ENCODE measurements at places on chromosomes 7 and 10.
A peak's percentile ranks its signal among the peaks of the same experiment; 100 is the strongest.

DNA sequence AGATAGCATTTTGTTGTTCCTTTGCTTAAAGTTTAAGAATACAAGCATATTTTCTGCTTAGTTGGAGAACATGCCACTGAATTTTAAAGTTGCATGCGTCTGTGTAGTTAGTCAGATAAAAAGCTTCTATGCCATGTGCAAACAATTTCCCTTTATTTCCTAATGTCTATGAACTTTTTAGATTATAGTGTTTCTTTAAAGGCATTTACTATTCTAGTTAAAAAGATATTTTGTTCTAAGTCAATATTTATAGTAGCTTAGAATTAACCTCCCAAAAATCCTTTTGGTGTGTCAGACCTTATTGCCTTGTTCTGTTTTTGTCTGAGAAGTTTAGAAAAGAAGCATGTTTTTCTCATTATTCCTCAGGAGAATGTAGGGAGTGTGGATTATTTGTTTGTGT is 99.0 kb upstream of the GATA3 start:
- peak; percentile 9 for DNase-seq

DNA sequence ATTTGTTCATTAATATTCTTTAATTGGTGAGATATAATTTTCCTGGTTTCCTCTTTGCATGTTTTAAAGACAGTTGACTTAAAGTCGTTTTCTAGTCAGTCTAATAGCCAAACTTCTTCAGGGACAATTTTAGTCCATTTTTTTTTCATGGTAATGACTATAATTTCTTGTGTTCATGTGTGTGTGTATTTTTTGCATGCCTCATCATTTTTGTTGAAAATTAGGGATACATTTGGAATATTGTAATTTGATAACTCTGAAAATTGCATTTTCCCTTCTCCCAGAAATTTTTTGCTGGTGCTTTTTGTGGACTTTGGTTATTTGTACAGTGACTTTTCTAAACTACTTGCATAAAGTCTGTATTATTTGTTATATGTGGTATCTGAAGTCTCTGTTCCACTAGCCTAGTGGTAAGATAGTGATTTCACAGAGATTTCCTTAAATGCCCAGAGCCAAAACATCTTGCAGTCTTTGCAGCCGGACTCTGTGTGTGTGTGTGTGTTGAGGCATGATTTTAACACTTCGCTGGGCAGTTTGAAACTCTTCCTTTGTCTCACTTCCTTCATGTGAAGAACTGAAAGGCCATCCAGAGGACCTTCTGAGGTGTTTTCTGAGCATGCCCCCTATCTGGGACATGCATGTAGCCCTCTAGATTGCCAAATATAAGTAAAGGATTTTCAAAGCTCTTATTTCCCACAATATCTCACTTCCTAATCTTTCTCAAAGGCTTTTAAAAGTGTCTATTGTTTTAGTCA is 40.9 kb upstream of the ZNF365 start:
- DNase-seq = no peak

- peak; percentile 87 for DNase-seq
Observed at GRCh38 chr7:134886353-134887057, 99.8 kb upstream of the AGBL3 start.

- DNase-seq = peak; percentile 42
Observed at GRCh38 chr7:29328045-29328444, 133.5 kb downstream of the CHN2 start.

DNA sequence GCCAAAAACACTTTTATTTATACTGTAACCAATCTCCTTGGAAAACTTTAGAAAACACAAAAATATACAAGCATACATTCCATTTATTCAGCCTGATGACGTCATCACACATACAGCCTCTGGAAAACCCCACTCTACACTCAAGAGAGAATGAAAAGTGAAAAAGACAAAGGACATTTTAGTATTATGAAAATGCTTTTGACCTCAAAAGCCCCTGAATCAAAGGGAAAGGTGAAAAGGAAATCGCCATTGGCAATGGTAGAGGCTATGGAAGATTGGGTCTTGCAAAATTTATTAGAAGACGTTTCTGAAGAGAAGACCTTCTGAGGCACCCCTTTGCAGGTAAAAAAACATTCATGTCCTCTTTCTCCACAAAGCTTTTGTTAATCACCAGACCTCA is 82.9 kb upstream of the STRIP2 start:
- DNase-seq = no peak

DNA sequence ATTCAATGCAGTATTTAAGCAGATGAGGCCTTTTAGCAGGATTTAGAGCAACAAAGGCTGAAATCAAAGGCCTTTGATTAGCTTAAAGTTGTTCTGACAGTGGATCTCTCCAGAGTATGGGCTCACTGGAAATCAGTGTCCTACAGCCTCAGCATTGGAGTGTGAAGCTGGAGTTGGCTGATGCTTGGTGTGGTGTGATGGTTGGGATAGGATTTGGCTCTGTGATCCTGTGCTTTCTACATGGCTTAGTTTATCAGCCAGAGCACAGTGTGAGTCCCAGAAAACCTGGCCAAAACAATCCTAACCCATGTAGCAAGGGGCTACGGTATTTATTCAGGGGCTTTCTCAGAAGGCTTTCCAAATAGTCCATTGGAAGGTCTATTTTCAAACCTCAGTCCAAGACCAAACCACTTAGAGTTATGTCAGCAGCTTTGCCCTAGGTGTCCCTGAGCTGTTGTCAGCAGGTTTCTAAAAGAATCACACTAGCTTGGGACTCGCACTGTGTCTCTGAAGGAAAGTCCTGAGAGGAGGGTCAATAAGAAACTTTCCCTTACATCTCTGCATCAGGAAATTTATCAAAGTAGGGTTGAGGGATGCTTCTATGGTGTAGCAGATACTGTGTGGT is 65.4 kb upstream of the ANKRD1 start:
- no peak for DNase-seq

GRCh38 chr7:97733276-97734161 is 1.6 kb downstream of the TAC1 start:
- no peak for DNase-seq

GRCh38 chr10:13788320-13788600 is 201.5 kb downstream of the PRPF18 start:
- no peak for DNase-seq

DNA sequence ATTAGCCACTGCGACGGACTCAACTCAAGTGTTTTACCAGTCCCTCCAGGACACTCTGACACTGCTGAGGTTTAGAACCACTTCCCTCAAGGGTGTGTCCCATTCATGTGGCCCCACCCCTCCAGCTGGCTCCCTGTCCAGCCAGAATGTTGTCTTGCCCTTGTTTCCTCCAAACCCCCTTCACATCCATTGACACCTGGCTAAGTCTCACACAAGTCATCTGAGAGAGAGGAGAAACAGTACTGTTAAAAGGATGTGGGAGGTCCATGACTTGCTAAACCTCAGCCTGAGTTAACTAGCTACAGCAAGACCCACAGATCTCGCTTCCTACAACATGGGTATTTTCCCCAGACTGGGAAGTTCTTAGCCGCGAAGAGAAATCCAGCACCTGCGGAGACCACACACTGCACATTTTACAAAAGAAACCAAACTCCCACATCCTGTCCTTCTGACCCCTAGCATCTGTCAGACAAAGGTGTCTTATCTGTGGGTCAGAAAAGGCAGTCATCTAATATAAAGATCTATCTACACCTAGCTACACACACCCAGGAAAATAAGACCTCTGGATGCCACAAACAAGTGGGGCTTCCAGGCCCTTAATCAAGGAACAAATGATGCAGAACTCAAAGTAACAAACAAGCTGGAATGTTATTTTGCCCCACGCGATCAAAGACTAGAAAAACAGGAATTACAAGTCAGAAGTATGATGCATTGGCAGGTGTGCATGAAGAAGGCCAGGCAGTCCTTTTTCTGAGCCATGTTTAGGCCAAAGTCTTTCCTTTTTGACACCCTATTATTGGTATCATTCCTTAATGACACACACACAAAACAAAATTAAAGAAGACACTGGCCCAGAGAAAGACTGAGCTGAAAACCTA is 13.9 kb downstream of the OSBPL3 start:
- DNase-seq = peak; percentile 38

DNA sequence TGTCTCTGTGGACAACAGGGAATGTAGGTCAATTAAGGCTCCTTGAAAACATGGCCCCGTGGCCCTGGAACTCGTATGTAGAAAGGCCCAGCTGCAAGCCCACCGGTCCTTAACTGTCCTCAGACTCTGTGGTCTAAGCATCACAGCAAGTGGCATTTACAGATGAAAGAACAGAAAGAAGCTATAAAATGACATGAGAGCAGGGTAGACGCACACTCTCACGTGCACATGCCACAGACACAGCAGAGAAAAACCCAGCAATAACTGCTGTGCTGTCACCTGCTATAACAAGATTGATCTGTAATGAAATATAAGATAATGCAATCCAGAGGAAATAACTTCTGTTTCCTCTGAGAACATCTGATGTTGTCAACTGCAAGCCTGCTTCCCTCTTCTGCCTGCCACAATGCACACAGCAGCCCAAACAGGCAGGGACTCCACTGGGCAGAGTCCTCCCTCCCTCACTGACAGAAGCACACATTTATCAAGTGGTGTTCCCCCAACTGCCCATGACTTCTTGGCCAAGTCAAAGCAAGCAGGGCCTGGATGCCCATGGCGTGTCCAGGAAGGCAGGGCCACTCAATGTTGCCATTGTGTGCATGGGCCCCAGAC is 63.9 kb downstream of the GFRA1 start:
- DNase-seq = no peak

- DNase-seq = no peak
Observed at GRCh38 chr7:6547400-6547799, 3.9 kb downstream of the GRID2IP start.

- DNase-seq = no peak
Observed at GRCh38 chr7:141045126-141045841, 28.6 kb upstream of the TMEM178B start.

DNA sequence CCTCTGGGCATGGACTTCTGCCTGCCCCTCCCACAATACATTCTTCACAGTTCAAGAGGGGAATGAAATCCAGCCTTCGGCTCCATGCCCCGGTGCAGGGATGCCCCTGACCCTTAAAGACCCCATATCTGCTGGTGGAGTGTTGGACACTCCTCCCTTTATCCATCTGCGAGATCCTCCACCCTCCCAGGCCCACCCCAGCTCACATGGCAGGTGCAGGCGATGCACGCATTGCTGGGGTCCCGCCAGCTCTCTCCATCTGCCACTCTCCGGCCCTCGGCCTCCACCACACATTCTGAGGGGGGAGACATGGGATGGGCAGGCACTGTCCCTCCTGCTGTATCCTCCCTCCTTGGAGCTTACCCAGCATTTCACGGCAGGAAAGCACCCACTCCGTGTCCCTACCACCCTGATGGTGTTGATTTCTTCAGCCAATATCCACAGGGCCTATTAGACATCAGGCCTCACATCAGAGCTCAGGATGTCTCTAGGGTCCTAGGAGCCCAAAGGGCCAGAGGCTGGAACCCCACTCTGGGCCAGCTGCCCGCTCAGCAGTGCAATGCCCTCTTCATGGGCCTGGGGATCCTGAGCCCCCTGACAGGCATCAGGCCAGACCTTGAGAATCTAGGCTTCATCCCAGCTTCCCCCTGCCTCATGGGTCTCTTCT is 18.3 kb downstream of the ATP6V1F start:
- no peak for DNase-seq

GRCh38 chr10:57925045-57925444 is 342.6 kb downstream of the IPMK start:
- DNase-seq = no peak

DNA sequence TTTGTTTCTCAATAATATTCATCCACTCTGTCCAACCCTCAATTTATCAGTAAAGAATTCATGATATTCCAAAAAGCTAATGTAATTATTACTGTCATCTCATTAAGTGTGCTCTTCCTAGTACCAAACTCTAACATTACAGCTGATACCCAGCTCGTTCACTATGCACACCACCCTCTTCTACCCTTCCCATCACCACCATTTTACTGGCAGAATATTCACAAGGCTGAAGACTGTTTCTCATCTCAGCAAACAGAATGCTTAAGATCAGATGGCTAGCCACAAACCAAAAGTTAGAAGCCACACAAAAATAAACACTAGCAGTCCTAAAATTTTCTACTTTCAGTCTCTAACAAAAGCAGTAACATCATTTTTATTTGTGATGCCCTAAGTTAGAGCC is 121.5 kb downstream of the SRPK2 start:
- DNase-seq = no peak

DNA sequence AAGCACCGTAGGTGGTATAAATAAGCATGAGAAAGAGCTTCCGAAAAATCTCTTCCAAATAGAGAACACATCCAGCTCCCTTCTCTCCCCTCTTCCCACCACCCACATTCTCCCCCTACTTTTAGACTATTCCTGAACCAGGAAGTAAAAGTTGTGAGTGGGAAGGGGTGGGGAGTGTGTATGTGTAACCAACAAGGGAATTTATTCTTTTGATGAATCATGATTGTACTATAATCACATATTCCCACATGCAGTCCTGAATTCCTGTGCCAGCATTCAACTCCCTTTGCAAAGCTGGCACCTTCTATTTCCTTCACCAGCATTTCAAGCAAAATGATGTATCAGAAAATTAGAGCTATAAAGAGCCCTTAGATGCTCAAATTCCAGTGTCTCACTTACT is 230.6 kb upstream of the CHRM2 start:
- DNase-seq = no peak

Measured in umbilical cord (tissue), 2 donors.